HS-27A (cell line): ENCODE measurements at places on chromosomes 4 and X.

- DNase-seq = no peak
These were observed 31.4 kb downstream of the VSIG4 start for GRCh38 chrX:66008328-66008970.

- no peak for DNase-seq
These were observed 103.6 kb downstream of the ENOX2 start for GRCh38 chrX:130799393-130799792.

DNA sequence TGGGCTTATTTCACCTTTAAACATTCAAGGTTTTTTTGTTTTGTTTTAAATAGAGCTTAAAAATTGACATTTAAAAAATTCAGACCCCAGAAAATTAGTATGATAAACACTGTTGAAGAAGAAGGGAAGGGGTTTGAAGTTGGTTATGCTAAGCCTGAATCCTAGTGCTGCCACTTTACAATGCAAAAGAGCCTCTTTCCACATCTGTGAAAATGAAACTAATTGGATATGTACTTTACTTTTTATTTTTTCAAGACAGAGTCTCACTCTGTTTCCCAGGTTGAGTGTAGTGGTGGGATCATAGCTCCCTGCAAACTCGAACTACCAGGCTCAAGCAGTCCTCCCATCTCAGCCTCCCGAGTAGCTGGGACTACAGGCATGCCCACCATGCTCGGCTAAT, 41.8 kb downstream of the FIP1L1 start:
- DNase-seq = no peak

- no peak for DNase-seq
These were observed 46.1 kb downstream of the MBNL3 start for GRCh38 chrX:132442691-132443090.

DNA sequence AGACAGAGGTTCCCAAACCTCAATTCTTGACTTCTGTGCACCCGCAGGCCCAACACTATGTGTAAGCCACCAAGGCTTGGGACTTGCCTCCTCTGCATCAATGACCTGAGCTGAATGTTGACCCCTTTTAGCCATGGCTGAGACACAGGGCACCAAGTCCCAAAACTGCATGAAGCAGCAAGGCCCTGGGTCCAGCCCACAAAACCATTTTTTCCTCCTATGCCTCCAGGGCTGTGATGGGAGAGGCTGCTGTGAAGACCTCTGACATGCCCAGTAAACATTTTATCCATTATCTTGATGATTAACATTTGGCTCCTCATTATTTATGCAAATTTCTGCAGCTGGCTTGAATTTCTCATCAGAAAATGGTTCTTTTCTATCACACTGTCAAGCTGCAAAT, 85.4 kb downstream of the ITM2A start:
- no peak for DNase-seq

DNA sequence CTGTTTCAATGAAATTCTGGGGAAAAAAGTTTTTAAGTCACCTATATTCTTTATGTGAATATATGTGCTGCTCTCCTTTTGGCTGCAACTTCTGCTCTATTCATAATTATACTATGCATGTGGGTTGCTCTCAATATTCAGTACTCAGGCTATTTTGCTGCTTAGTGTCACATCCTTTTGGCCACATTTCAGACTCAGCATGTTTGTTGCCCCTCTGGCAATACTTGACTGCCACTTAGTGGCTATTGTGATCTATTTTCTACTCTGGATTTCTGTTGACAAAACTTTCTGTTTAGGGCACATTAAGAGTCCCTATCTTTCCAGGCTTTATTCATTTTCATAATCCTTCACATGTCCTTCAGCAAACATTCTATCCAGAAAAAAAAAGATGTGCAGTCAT, 15.8 kb upstream of the CT45A1 start:
- DNase-seq = no peak

GRCh38 chr4:105061136-105061696, 85.5 kb upstream of the TET2 start:
- DNase-seq = no peak

DNA sequence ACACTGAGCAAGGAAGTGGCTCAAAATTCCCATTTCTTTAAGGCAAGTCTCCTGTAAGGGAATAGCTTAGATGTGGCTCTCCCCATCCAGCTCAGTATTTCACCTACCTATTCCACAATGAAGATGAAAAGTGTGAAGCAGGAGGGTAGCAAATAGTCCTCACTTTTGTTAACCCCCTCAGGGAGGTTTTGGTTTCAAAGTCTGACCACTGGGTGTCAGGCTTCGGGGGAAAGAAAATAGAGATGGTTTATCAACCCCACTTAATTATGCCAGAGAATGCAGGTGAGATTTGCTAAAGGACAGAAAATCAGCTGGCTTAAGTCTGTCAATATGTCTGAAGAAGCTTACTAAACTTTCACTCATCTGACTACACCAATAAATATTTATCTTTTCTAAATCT, 69.5 kb downstream of the DHX15 start:
- no peak for DNase-seq

GRCh38 chr4:8583655-8584025, 3.4 kb downstream of the GPR78 start:
- DNase-seq = no peak

GRCh38 chr4:147944249-147944648, 212.4 kb downstream of the ARHGAP10 start:
- no peak for DNase-seq

DNA sequence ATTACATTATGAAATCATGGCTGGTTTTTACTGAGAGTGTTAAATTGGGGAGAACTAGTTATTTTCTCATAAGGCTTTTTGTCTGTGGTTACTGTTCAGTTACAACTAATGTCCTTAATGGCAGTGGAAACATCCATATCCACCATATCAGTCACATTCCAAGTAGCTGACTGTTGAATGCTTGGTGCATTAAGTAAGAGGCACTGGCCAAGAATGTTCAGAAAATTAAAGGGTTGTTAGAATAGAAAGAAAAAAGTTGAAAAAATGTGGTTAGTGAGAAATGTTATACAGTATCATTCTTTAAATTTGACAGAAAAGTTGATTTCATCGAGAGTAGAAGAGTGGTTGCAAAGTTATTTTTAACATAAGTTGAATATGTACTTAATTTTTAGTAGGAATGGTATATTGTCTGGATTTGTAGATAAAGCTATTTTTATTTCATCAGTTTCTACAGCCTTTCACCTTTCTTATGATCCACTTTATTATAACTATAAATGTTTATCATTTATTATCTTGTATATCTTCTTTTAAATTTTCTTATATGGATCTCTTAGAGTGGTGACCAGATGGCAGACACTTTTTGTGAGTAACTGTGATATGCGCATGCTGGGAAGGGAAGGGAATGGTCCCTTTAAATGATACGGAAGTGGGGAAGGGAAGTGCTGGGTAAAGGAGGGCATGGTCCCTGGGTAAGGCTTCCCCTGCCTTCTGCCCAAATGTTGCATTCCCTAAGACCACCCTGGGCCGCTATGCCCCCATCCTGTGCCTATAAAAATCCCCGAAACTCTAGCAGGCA, 2407.1 kb downstream of the ARAP2 start:
- peak; percentile 67 for DNase-seq

- peak; percentile 74 for DNase-seq
These were observed 70.3 kb upstream of the IQCM start for GRCh38 chr4:149885896-149886295.

DNA sequence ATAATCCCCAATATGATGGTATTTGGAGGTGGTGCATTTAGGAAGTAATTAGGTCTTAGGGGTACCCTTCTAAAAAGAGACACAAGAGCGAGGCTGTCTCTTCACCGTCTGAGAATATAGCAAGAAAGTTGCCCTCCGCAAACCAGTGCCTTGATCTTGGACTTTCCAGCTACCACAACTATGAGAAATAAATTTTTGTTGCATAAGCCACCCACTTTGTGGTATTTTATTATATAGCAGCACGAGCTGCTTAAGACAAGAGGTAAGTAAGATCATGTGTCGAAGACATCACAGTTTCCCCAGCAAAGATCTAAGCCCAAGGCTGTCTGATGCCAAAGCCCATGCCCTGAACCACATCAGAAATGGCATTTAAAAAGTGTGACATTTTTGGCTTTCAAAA, 9.6 kb upstream of the EXOSC9 start:
- no peak for DNase-seq

- no peak for DNase-seq
These were observed 43.4 kb upstream of the TMEM154 start for GRCh38 chr4:152723236-152723635.

DNA sequence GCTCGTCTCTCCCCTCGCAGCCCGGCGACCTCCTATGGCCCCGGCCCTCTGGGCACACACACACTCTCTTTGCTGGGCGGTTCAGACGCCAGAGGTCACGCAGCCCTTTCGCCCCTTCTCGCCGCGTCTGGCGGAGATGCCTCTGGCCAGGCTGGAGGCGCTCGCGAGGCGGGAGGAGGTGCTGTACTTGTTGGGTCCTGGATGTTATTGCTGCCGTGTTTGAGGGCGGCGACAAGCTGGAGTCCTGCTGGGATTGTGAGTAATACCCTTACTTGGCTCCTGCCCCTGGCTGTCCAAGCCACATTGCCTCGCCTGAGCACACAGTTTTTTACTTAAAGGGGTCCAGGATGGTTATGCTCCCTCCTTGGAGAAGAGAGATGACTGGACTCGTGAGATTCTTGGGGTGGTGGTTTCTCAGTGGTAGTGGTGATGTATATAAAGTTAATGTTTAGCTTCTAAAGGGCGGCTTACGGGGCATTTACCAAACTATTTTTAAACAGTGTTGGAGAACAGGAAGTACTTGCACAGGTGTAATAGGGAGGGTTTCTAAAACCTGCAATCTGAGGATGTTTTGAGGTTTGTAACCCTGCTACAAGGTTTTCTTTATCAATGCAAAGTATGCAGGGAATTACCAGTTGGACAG, 572 bp downstream of the USP53 start:
- peak; percentile 63 for DNase-seq

- DNase-seq = no peak
These were observed 248.1 kb downstream of the USP46 start for GRCh38 chr4:52410971-52411370.

GRCh38 chr4:163382178-163382869, 38.6 kb downstream of the NPY5R start:
- no peak for DNase-seq

GRCh38 chr4:53004497-53005148, 142.5 kb downstream of the RASL11B start:
- DNase-seq = no peak

DNA sequence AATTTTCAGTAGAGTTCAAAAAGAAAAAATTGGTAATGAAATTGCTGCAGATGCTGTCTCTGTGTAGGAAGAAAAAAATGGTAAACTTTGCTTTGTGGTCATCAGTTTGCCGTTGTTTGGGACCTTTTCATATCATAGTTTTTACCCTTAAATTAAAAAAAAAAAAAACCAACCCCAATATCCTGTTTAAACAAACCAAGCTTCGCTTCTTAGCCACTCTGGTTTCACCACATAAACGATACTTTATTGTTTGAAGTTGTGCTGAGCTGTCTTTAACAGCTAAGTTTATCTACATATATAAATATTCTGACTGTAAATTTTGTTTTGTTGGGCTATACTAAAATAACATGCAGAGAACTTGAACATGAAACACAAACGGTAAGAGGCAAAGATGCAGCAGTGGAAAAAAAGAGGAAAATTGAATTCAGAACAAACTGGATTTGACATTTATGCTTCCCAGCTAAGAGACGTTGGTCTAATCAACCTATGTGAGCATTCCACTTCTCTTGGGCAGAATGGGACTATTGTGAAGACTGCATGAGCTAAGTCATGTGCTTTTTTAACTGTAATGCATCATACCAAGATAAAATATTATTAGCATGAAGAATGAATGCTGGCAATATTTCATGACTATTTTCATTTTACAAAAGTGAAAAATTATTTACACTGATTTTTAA, 15.7 kb upstream of the H2AZ1 start:
- DNase-seq = no peak

DNA sequence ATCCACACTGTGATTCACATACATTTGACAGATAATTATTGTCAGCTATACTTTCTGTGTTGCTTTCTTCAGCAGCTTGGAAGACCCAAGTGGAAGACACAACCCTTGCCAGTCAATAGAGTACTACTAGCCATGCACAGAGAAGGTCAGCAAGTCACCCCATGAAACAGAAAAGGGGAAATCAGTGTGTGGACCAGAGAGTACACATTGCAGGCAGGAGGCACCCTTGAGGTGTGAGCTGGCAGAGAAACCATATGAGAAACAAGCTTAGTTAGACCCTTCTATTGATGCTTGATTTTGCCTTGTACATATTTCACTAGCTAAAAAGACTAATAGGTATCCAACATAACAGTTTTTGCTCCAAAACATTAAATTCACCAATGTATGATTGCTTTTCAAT, 99.5 kb downstream of the NLGN4X start:
- DNase-seq = no peak

GRCh38 chr4:94700298-94700697, 57.5 kb upstream of the BMPR1B start:
- no peak for DNase-seq

DNA sequence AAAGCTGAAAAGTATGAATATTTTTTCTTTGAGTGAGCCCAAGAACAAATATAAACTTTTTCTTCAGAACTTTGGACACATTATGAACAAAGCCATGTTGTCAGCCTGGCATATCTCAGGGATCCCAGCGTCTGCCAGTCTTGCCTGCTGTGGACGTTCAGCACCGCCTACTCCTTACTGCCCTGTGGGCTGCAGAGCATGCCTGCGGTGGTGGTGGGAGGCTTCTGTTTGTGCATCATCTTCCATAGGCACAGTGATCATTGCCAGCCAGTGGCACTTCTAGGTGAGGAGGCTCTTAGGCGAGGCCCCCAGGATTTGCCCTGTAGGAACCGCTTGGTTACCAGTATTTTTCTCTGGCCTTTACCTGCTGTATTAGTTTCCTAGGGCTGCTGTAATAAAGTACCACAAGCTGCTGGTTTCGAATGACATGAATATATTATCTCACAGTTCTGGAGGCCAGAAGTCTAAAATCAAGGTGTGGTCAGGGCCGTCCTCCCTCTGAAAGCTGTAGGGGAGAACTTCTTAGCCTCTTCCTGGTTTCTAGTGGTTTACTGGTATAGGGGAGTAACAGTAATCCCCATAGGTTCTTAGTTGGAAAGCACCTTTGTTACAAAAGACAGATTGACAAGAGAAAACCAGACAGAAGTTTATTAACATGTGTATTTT, 15.4 kb downstream of the ANXA3 start:
- DNase-seq = no peak

DNA sequence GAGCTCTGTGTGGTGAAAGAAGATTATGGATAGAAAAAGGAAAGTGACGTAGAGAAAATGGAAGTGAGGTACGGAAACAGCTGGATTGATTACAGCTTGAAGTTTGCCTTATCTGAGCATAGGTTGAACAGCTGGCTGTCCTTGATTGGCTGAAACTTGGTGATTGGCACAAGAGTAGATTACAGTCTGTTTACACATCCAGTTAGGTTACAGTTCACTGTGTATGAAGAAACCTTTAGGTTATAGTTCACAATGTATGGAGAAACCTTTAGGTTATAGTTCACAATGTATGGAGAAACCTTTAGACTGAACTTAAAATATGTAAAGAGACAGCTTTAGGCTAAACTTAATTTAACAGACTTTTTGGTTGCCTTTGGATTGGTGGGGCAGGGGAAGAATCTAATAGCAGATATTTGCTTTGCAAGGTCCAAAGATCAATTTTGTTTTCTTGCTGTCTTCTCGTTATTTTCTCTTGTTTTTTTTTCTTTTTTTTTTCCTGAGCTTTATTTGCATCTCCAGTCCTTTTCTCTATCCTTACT, 15.6 kb upstream of the ART3 start:
- DNase-seq = no peak
